ENCODE measurements at places on chromosomes 4 and X.

DNA sequence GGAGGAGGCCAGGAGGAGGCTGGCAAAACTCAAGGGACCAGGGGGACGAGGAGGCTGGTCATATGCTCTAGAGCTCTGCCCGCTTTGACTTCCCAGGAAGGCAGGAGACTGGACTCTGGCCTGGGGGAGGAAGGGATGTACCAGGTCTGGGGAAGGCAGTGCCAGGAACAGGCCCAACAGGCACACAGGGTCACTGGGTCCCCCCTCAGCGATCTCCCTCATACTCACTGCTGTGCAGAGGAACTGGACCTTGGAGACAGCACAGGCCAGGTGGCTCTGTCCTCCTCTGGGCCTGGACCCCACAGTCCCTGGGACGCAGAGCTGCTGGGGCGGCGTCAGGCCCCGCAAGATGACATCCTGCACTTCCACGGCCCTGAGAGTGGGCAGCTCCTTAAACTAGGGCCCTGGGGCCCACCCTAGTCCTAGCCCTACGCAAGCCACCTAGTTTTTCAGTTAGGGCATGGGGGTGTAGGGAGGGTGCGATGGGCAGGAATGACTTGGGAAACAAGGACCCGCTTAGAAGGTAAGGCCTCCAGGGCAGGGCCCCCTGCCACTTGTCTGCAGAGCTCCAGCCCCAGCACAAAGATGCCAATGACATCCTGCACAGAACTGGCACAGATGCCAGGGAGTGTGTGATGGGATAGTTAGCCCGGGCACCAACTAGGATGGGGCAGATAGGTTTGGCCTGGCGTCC lies 59.5 kb downstream of the HTRA3 start:
- no peak for DNase-seq

DNA sequence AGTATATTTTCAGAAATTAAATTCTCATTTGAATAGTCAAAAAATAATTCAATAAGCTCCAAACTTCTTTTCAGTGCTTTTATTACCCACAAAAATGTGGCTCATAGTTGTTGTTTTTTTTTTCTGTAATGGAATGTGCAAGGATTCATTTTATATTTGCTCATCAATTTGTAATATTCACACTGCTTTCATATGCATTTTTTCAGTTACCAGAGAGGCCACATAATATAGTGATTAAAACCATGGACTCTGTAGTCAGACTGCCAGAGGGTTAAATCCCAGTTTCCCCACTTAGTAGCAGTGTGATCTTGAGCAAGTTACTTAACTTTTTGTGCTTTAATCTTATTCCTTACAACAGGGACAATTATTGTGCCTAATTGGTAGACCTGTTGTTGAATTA lies 64.5 kb downstream of the FAM9B start:
- no peak for DNase-seq

DNA sequence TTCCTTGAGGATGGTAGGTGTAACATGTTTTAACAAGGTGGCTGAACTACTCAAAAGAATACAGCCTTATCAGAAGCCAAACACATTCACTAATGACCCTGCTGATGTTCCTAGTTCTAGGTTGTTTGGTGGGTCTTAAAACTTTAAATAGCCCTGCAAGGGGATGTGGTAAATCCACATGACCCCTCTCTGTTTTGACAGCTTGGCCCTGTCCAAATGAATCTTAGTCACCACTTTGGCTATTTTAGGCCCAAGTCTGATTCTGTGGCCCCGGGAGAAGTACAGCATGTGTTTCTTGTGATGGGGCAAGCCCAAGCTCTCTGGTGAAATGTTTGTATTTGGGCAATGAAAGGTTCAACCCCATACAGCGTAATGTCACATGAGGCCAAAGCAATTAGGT lies 54.5 kb upstream of the GPR34 start:
- DNase-seq = no peak

DNA sequence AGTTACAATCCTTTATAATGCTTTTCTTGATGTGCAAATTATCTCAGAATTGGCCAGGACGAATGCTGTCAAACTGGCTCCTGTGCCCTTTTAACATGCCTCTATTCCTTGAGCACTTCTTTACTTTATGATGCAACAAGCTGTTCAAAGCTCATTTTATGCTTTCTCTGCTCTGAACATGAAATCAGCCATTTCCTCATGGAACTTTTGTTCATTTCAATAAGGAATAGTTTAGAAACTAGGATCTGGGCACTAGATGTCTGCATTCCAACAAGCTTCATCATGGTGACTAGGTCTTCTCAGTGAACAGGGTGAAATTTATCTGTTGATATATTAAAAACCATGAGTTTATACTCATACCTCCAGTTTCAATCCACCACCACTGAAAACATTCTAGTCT lies 87.3 kb upstream of the TEX13A start:
- no peak for DNase-seq

DNA sequence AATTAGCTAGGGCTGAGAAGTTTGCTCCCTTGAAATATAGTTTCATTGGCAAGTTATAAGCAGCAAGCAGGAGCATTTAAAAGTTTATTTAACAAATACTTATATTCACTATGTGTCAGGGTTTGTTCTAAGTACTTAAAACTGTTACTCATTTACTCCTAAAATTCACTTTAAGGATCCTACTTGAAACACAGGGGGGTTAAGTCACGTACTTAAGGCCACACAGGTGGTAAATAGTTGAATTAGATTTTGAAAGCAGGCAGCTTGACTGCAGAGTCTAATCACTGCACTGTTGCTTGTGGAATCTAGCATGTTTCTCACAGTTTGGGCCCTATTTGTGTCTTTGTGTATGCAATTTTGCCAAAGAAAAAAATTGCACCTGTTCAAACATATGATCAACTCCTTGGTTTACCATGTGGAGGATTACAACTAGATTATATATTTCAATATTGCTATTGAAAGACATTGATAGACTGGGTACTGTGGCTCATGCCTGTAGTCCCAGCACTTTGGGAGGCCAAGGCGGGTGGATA lies 7.6 kb downstream of the SGMS2 start:
- DNase-seq = no peak

DNA sequence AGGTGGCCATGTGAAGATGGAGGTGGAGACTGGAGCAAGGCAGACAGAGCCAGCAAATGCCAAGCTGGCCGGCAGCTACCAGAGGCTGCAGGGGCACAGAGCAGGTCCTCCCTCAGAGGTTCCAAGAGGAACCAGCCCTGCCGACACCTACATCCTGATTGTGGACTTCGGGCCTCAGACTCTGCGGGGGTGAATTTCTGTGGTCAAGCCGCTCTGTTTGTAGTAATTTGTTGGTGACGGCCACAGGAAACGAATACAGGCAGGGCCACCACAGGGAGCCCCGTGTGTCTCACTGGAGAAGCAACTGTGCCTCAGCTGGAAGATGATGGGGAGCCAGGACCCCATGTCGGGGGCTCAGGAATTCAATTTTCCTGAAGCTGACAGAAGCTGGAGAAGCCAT lies 28.3 kb downstream of the ZFYVE28 start:
- DNase-seq = no peak

GRCh38 chr4:31051151-31051550 lies 331.0 kb downstream of the PCDH7 start:
- DNase-seq = no peak

GRCh38 chr4:149719806-149720205 lies 95.8 kb downstream of the IQCM start:
- no peak for DNase-seq

GRCh38 chr4:75886104-75886503 lies 16.1 kb downstream of the PPEF2 start:
- DNase-seq = no peak

DNA sequence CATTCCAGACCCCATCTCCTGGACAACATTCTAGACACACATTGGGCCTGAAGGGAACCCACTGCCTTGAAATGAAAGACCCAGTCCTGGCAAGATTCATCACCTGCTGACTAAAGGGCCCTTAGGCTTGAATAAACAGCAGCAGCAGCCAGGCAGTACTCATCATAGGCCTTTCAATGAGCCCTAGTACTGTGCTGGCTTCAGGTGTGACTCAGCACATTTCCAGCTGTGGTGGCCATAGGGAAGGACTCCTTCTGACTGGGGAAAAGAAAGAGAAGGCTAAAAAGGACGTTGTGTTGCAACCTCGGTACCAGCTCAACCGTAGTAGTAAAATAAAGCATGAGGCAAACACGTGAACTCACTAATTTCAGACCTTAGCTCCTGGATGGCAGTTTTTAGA lies 344.0 kb downstream of the ACTRT1 start:
- no peak for DNase-seq

DNA sequence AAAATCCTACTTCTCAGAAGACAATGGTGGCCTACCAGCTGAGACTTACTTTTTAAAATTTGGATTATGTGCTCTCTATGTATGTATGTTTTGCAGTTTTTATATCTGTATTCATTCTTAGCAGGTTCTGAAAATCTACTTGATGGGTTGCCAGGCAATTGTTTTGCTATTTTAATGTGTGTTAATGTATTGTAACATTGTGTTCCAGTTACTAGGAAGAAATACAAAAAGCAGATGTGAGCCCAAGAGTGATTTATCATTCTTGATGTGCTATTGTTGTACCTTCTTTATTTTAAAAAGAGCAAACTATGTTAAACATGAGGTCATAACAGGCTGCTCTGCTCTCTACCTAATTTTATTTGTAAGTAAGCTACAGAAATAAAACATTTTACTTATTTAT lies 81.9 kb downstream of the REPS2 start:
- no peak for DNase-seq

Data from small intestine (tissue), 16 donors.